ENCODE measurements at places on chromosomes 4 and X.

GRCh38 chr4:111066447-111066846, 443.6 kb upstream of the PITX2 start:
- no peak for DNase-seq

- DNase-seq: no peak
Measured at GRCh38 chrX:131818297-131818936, 204.7 kb upstream of the STK26 start.

- DNase-seq: no peak
Measured at GRCh38 chr4:101696276-101697010, 94.1 kb upstream of the BANK1 start.

GRCh38 chrX:153476666-153477363, 6.4 kb upstream of the HAUS7 start:
- DNase-seq: peak; percentile 80

GRCh38 chr4:115165503-115165902, 52.1 kb upstream of the NDST4 start:
- DNase-seq: no peak

GRCh38 chrX:119072744-119073143, at the start of gene CT47C1:
TSS of gene CT47C1 (plus strand) at chrX:119072993. CDS start at chrX:119073226, 233 bp downstream.
- no peak for DNase-seq

DNA sequence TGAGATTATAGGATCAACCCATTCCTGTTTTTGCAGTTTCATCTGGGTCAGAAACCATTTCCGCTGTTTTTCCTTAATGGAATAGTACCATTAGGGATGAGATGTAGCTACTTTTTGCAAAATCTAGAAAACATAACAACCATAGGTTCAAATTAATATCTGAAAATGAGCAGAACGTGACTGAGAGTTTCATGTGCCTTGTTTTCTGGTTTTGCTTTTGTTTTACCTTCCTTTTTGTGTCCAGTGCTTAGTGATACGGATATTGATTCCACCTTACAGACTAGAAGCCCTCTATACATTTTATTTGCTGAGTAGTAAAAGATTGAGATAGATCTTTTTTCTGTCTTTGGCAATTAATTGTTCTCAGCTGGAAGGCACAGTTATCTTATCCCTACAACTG, 46.5 kb downstream of the SNX25 start:
- no peak for DNase-seq

- DNase-seq: peak; percentile 50
Measured at GRCh38 chrX:111348429-111348828, 63.6 kb downstream of the DCX start.

GRCh38 chrX:16953606-16954211, 7.3 kb downstream of the REPS2 start:
- DNase-seq: no peak

DNA sequence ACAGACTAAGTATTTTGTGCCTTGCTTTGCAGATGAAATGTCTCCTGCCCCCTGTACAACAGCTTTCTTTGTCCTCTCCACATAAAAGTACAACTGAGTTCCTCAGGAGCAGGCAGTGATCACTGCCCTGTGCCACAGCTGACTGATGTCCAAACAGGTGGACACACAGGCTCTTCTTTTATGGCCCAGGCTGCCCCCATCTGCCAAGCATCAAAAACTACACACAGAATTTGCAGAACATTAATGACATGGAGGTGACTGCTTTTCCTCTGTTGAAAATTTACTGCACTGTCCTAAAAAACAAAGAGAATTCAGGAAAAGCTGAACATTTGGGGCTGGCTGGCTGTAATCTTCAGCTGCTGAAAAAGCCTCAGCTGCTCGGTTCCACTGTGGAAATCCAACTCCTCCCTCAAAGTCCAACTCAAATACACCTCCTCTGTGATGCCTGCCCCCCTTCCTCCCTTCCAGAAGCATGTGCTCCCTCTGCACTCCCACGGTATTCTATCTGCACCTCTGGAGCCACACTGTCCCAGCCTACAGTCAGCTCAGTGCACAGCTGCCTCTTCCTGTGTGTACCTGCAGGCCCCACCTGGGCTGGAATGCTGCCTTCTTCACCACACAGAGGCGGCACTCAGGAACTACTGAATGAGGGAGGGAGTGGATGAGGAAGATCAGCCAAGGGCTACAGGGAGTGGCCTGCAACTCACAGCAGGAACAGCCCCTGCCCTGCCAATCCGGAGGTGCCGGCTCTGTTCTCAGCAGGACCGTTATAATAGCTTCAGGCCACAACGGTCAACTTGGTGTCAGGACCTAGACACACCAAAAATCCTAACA, 10.3 kb downstream of the AFAP1 start:
- DNase-seq: no peak

DNA sequence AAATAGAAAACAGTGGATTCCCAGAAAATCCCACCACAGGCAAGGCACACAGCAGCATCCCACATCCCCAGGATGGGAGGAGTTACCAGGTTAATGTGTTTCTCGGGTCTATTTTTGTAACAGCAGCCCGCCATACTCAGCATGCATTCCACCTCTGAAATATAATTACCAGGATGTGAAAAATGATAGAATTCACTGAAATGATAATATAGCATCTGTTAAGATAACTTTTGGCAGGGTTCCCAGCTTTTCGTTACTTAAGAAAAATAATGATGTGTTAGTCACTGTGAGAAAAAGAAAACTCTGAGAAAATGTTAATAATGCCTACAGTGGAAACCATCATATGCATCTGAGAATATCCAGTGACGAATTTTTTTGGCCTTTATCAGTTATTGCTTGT, 87.1 kb downstream of the VCX2 start:
- peak; percentile 3 for DNase-seq

DNA sequence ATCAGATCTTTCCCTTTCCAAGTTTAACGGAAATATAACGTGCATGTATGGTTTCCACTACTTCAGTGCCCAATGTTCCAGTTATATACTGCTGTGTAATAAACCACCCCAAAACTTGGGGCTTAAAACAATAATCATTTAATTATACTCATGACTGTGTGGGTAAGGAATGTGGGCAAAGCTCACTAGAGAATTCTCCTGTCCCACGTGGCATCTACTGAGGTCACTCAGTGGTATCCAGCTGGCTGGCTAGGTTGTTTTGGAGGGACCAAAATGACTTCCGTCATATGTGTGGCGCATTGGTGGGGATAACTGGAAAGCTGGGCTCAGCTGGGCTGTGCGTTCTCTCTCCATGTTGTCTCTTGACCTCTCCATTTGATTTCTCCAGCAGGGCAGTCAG, 18.5 kb downstream of the ZCCHC18 start:
- no peak for DNase-seq

GRCh38 chrX:39665830-39666518, 431.8 kb downstream of the BCOR start:
- DNase-seq: no peak

- no peak for DNase-seq
Measured at GRCh38 chr4:89078300-89078699, 21.3 kb upstream of the FAM13A start.

- no peak for DNase-seq
Measured at GRCh38 chr4:113881256-113881655, 98.2 kb downstream of the ARSJ start.

- DNase-seq: no peak
Measured at GRCh38 chrX:103635436-103635835, 6.7 kb downstream of the TCEAL1 start.

GRCh38 chrX:32896088-32896487, 315.3 kb downstream of the DMD start:
- DNase-seq: no peak

GRCh38 chr4:115537387-115537786, 424.0 kb upstream of the NDST4 start:
- no peak for DNase-seq

DNA sequence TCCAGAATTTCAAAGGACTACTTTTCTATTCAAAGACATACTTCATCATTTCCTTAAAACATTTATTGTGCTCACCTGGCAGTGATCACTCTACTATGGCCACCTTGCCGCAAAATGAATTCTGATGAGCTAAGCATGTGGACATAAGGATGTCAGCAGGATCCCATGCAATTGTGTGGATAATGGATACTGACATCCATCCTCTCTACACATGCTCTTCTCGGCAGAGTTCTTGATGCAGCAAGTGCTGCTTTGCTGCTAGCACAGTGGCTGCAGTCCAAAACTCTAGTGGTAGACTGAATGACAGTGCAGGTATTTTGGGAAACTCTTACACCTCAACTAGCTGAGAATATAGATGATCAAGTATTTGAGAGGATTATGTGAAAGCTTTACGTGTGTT, 168.0 kb downstream of the BANK1 start:
- DNase-seq: peak; percentile 77

- no peak for DNase-seq
Measured at GRCh38 chr4:17613761-17614415, 553 bp upstream of the MED28 start.

DNA sequence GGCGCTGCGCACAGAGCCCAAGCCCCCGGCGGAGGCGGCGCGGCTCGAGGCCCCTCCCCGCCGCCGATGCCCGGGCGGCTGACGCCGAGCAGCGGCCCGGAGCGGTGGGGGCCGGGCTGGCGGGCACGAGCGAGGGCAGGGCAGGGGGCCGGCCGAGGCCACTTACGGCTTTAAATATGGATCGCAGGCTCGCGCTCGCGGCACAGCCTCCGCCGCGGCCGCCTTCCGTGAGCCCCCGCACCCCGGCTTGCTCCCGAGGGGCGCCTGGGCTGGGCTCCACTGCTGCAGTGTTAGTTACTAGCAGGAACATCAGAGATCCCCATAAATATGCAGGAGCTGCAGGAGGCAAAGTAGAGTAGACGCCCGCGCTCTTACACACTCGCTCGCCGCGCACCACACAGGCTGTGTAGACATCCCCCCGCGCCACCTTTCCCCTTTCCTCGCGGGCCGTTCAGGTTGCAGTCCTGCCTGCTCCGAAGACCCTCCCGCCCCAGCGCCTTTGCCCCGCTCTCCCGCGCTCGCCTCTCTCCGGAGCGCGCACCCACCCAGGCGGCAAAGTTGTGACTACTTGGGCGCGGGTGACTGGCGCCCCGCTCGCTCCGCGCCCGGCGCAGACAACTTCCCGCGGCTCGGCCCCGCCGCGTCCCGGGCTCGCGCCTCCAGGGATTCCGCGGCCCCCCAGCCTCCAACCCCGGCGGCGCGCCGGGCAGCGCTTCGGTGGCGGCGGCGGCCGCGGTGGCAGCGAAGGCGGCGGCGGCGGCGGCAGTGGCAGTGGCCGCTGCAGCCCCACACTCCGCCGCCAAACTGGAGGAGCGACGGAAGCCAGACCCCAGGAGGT, 152.0 kb upstream of the SLC4A4 start:
- peak; percentile 43 for DNase-seq

GRCh38 chr4:166777760-166778159, 456.5 kb downstream of the SPOCK3 start:
- DNase-seq: no peak

DNA sequence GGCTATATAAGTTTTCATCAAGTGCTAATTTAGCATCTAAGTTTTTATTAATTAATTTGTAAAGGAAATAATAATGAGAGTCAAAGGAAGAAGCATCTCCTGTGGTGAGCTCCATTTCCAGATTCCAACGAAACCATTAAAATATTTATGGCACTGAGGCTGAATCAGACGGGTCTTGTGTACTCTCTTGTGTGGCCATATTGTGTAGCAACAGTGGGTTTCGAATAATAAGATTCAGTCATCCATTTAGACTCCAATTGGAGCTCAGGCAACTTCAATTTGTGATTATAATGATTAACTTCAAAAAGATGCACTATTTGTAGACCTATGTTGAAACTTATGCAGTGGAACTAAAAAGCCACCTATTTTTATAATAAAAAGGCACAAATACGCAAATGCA, 82.4 kb downstream of the SNCA start:
- DNase-seq: no peak

GRCh38 chr4:97593248-97593647, 550.0 kb downstream of the STPG2 start:
- no peak for DNase-seq

- no peak for DNase-seq
Measured at GRCh38 chrX:47991263-47992094, 12.3 kb downstream of the ZNF182 start.

DNA sequence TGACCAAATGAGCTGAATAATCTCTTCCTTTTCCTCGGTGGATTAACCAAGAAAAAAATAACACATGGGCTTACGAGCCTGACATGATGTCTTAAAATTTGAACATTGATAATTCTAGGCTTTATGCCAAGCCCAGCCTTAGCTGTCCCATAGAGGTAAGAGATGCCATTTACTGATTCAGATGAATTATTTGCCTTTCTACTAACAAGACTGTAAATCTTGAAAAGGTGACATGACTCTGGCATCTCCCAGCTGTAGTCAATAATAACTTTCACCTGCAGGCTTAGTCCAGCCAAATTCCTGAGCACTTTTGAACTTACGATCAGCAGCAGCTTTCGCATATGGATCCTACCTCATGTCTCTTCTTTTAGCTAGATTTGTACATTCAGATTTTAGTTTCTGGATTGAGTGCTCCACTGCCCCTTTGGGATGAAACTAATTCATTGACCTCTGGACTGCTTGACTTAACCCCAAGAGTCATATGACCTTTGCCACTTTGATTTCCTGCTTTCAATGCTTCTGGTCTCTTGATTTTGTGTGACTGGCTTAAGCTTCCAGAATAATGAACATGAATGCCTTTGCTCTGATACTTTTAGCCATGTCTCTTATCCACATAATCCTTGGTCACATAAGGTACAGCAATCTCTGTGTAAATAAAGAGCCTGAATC, 876.4 kb upstream of the SLIT2 start:
- DNase-seq: no peak

DNA sequence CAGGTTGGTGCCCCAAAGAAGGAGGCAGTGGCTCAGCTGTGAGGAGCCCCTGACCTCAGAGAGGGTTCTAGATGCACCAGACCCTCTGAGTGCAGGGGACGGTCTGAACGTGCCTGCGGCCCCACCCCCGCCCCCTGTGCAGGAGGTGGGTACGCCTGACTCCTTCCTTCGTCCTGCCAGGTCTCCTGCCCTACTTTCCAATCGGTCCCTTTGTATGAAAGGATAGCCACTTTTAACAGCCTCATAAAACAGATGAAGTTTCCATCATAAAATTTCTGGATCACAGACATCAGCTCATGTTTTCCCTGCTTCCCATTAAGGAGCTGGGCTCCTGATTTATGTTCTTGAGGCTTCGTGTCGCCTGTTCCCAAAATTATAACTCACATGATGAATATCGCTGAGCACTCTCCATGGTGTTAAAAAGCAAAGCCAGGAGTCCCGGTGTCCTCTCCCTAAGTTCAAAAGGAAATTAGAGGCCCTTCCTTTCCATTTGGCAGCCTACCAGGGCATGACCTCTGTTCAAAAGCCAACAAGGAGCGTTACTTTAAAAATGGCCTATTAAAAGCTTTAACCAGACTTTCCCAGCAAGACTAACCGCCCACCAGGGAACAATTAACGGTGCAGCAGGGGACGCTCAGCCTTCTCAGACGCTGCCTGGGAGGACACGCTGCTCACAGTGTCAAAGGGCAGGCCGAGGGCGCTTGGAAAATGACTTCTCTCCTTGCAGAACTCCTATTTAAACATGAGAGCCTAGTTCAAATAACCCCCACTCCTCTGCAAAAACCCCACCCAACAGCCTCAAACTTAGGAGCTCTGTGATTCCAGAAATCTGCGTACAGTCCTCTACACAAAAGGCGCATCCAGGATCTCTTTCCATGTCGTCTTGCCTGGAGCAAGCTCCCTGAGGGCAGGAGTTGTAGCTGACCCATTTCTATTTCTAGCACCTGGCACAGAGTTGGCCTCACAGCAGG, 181.9 kb downstream of the AFAP1 start:
- no peak for DNase-seq
